ENCODE measurements at places on chromosomes 6 and 20.

DNA sequence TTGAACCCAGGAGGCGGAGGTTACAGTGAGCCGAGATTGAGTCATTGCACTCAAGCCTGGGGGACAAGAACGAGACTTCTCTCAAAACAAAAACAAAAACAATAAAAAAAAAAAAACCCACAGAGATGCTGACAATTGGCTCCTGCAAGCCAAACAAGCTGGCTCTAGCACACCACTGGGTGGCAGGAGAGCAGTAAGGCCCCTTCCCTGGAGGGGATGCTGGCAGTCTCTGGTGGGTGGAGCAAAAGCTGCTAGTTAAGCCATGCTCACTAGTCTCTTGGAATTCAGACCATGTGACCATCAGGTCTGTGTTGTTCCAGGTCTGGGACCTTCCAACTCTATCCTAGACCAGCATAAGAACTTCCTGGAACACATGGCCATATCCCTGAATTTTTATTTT lies 18.9 kb upstream of the DSN1 start:
- DNase-seq, result no peak

GRCh38 chr20:21513881-21514540 lies at the start of gene NKX2-2:
TSS of gene NKX2-2 (minus strand) at chr20:21514064. CDS start at chr20:21513669, 395 bp downstream.
- DNase-seq, result no peak

GRCh38 chr6:133889557-133890403 lies 867 bp downstream of the TCF21 start:
- DNase-seq, result no peak

- DNase-seq, result peak; percentile 39
Observed at GRCh38 chr6:166512567-166512966, 73.9 kb downstream of the RAMACL start.

- no peak for DNase-seq
Observed at GRCh38 chr20:51884561-51884960, 82.2 kb upstream of the SALL4 start.

DNA sequence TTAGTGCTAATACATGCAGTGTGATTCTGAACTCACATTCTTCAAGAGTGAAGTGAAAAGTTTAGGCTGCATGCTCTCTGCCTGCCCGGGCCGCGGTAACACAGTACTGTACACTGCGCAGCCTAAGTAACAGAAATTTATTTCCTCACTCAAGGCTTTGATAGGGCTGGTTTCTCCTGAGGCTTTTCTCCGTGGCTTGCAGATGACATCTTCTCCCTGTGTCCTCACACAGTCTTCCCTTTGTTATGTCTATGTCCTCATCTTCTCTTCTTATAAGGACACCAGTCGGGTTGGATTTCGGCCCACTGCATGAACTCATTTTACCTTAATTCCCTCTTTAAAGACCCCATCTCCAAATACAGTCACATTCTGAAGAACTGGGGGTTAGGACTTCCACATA lies 51.1 kb upstream of the TMEM170B start:
- DNase-seq, result no peak

- no peak for DNase-seq
Observed at GRCh38 chr6:165880686-165881085, 217.6 kb upstream of the PDE10A start.

- no peak for DNase-seq
Observed at GRCh38 chr6:161336479-161336878, 62.6 kb upstream of the AGPAT4 start.

- no peak for DNase-seq
Observed at GRCh38 chr6:163720460-163721235, 306.1 kb downstream of the QKI start.

- DNase-seq, result no peak
Observed at GRCh38 chr6:167700199-167700598, 126.5 kb upstream of the AFDN start.

GRCh38 chr6:34152042-34152524 lies 6.2 kb upstream of the GRM4 start:
- no peak for DNase-seq

DNA sequence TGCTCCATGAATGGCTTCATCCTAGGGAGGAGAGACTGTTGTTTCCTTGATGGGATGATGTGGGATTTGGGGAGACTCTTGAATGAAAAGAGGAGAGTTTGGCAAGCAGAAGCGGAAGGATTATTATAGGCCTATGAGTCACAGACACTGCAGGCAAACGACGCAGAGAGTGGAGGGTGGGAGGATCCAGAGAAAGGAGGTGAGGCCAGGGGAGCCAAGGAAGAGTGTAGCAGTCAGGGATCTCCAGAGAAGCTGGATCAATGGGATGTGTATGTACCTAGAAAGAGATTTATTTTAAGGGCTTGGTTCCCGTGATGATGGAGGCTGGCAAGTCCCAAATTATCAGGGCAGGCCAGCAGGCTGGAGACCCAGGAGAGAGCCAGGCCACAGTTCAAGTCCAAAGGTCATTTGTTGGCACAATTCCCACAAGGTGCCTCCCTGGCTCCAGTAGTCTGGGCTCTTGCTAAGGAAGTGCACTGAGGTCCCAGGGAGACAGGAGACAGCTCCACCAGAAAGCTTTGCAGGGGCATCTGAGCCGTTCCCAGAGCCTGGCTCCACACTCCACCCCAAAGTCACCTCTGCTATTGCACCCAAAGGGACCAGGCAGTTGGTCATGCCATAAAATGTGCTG lies 76.0 kb downstream of the ADTRP start:
- no peak for DNase-seq

DNA sequence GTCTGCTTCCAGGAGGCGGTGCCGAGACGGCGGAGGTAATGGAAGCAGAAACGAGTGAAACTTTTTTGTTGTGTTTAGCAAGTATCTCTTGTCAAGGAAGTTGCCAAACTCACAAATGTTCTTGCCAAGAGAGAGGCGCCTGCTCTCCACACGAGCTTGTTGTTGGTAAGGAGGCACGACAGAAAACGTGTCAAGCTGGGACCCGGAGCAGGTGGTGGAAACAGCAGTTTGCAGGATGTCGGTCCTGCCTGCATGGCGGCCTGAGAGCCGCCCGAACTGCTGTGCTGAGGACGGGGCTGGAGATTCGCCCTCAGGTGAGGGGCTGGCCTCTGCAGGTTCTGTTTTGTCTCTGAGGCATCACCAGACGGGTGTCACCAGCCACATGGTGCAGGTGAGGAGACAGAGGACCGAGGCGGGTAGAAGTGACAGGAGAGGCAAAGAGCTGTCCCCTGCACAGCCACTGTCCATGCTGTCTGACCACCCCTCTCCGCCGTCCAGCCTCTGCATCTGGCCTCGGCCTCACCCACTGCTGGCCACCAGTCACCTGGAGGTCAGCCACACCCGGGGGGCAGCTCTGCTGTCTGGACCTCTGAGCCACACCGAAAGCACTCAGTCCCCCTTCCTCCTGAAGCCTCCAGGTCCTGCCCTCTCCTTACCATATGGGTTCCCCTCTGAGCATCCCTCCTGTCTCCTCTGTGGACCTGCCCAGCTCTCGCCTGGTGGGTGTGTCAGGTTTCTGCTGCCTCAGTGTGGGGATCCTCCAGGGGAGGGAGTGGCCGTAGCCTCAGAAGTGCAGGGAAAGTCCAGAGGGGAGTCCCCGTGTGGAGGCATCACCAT lies 261.5 kb downstream of the TAF4 start:
- no peak for DNase-seq

DNA sequence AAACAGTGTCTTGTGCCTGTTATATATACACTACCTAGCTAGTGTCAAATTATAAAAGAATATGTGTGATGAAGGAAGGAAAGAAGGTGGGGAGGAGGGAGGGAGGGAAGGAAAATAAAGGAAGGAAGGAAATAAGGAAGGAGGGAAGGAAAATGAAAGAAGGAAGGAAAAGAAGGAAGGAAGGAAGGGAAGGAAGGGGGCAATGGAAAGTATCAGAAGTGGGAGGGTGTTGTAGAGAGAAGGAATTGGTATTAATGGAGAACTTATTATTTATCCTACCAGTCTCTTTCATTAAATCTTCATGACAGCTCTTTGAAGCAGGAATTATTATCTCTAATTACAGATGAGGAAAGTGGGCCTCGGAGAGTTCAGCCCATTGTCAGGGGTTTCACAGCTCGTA lies 202.4 kb downstream of the SAMD5 start:
- no peak for DNase-seq

DNA sequence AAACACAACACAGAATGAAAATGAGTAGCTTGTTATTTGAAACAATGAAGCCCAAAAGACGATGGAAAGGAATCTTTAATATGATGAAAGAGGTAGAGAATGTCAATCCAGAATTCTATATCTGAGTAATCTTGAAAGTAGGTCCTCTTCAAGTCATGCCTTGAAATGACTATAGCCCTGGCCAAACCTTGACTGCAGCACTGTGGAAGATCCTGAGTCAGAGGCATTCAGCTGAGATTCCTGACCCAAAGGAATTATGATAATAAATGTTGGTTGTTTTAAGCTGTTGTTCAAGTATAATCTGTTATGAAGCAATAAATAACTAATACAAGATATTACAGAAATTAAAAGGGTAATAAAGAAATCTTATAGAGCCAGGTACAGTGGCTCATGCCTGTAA lies 64.8 kb downstream of the IBTK start:
- DNase-seq, result no peak

GRCh38 chr6:101851911-101852310 lies 458.4 kb downstream of the GRIK2 start:
- no peak for DNase-seq

- no peak for DNase-seq
Observed at GRCh38 chr6:45983062-45983461, 32.6 kb downstream of the CLIC5 start.

GRCh38 chr6:148169706-148170105 lies 172.9 kb upstream of the SASH1 start:
- no peak for DNase-seq

DNA sequence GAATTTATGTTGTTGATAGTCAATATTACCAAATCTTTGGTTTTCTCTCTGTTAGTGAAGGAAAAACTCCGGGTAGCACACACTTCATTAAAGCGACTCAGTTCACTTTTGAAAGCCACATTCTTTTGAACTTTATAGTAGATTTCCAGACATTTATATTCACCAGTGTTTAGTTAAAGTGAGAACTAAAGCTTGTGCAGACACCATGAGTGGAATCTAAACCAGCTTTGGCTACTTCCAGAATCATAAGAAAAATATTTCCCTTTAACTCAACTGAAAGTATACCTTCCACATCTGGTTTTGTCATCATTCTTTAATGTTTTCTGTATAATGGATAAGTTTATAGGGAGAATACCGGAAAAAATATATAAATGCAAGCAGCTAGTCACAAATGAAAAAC lies 92.1 kb upstream of the COL21A1 start:
- no peak for DNase-seq

DNA sequence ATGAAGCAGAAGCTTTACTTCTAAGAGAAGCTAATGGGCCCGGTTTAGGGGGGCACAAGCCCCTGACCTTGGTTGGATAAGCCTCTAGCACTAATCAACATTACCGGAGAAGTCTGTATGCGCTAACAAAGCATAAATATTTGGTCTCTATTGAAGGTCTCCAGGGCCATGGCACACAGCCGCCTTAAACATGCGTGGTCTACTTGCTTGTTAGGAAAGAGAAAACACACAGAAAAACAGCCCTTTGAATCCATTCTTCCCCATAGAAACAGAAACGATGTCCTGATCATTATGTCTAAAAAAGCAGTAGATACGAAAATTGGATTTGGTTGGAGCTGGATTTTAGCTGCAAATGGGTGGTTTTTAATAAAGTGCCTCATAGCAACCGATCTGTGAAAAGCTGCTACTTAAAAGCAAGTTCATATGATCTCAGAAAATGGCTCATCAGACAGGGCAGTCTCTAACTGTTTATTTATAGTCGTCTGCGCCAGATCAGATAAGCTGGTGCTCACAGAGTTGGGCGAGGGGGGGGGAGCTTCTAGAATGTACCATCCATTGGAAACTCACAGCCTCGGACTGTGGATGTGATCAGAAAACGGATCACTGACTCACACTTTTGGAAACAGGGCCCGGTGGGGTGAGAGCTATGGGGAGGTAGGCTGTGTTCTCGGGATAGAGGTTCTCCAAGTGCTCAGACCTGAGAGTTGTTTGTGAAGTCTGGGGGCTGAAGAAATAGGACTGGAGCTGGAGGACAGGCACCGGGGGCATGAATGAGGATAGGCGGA lies 35.3 kb upstream of the APCDD1L start:
- DNase-seq, result no peak

DNA sequence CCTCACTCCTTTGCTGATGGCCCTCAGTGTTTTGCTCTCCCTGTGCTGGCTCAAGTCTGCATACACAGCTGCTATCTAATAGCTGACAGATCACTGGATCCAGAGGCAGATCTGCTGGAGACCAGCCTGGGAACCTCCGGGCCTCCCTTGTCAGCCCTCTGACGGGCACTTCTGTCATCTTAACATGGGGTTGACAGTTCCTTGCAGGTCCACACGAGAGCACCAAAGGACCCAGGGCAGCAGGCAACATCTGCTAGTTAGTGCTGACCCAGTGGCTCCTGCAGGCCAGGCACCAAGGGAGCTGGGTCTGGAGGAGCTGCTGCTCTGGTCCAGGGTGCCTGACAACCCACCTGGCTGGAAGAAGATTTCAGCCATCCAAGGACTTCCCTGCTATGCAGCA lies 208.1 kb downstream of the UST start:
- DNase-seq, result no peak

GRCh38 chr6:154920495-154921200 lies 74.5 kb upstream of the TIAM2 start:
- no peak for DNase-seq

DNA sequence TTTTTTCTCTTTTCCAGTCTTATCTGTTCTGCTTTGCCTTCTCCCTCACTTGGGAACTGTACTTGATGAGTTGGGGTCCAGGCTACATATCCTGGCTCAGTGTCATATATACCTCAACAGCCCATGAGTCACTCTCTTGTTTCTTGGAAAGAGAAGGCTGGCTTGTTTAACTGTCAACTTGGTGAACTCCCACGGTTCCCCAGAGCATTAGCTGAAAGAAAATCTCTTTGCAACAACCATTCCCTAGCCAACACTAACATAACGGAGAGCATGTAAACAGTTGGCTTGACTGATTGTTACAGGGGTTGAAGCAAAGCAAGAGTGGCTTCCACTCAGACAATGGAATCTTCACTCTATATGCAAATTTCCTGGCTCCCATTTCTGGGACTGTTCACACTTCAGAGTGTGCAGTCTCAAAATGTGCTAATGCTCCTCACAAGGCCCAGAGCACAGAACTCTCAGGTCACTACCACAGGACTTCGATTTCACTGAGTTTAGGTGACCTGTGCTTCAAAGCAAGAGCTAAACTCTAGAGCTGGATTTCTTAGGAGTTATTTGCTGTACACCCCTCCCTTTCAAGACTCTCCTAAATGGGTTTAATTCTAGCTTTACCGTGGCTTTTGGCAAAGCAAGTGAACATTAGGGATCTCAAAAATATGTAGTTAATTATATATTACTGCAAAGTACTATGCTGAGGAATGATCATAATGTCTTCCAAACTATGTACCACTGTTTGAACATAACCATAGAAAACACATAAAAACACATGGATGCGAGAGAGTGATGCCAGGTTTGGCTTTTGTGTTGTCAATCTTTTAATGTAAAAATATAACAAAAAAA lies 609.8 kb downstream of the RFPL4B start:
- no peak for DNase-seq
